ENCODE measurements at places on chromosomes 16 and 17. TPM values are rescaled to one million over a fixed set of nuclear protein-coding genes. Genes with fewer than 3 reads are reported as not detected.
A peak's percentile ranks its signal among the peaks of the same experiment; 100 is the strongest.

GRCh38 chr17:11900655-11901054 lies 96.6 kb downstream of the ZNF18 start:
- no peak for DNase-seq

DNA sequence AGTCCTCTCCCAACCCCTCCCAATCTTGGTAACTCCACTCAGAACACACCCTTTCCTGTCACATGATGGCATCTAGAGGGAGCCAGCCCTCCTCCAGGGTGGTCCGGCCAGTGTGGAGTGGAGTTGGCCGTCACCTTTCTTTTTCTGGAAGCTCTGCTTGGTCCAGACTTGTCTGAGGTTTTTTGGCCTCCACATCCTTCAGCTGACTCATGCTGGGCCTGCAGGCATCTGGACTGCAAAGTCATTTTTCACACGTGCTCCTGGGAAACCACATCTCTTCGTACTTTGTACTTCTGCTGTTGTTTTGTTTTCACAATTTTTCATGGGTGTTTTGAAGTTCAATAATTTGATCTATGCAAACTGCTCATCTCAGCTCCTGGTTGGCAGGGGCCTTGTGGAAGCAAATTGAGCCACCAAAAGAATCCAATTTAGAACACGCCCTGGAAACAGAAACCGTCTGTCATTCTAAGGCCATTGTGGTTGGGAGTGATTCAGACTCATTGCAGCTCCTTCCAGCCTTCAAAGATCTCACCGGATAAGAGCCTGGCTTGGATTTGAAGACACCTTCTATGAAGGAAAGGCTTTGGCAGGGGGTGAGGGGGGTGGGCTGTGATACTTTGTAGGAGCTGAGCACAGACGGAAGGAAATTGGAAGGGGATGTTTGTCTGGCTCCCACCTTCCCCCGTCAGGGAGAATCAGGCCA lies 42.4 kb upstream of the NF1 start:
- DNase-seq: peak; percentile 99

- no peak for DNase-seq
These were observed 5.8 kb downstream of the THRA start for GRCh38 chr17:40068584-40068916.

DNA sequence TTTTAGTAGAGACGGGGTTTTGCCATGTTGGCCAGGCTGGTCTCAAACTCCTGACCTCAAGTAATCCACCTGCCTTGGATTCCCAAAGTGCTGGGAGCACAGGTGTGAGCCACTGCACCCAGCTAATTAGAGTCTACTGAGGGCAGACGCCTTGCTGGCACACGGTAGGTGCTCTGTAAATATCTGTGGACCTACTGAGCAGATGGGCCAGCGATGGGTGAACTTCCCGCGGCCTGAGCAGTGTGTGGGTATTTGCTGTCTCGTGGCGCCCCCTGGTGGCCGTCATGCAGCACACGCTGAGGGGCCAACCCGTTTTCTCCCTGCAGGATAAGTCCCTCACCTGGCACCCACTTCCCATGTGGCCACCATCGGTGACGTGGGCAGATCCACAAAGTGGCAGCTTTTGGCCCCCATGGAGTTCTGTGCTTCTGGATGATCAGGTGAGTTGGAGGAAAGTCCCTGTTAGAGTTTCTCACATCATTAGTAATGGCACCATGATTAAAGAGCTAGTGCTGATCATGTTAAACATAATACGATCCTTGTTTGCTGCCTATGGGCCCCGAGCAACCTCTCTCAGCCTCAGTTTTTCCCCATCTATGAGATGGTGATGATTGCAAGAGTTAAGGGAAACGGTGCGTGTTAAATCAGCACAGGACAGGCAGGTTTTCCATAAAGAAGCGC lies 40.7 kb downstream of the ZDHHC7 start:
- DNase-seq: peak; percentile 51

GLTPD2 gene
- total RNA-seq: not detected

SLC5A2 gene
- total RNA-seq: not detected

HES7 gene
- total RNA-seq: 0.64 TPM

GRCh38 chr16:57013229-57013628 lies 23.9 kb downstream of the NLRC5 start:
- peak; percentile 86 for DNase-seq

- peak; percentile 80 for DNase-seq
These were observed 15.9 kb upstream of the SLC12A3 start for GRCh38 chr16:56848955-56849689.

DNA sequence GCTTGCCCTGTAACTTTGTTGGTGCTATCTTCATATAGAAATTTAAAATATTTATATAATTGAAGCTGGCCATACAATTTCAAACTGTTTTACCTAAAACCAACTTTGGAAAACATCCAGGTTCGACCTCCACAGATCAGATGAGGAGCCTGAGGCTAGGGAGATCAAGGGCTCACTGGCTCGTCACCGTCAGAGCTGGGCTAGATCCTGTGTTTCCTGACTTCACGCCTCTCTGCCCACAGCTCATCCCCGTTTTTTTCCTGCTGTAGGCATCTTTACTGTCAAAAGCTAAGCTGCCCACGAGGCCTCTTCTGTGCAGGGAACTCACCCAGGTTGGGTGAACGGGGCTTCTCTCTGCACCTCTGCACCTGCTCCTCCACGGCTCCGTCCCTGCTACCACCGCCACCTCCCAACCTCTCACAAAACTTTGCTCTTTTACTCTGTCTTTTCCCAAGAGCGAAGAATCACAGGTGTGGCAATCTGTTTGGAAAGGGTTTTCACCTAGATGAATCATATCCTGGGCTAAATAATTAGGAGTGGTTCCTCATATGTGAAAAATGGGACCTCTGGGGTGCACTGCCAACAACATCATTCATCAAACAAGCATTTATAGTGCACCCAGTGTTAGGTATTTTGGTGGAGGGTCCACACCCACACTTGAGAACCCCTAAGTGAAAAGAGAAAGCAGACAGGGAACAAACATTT lies 24.8 kb upstream of the KDM6B start:
- DNase-seq: no peak

TMIGD1 gene
- not detected for total RNA-seq

DNA sequence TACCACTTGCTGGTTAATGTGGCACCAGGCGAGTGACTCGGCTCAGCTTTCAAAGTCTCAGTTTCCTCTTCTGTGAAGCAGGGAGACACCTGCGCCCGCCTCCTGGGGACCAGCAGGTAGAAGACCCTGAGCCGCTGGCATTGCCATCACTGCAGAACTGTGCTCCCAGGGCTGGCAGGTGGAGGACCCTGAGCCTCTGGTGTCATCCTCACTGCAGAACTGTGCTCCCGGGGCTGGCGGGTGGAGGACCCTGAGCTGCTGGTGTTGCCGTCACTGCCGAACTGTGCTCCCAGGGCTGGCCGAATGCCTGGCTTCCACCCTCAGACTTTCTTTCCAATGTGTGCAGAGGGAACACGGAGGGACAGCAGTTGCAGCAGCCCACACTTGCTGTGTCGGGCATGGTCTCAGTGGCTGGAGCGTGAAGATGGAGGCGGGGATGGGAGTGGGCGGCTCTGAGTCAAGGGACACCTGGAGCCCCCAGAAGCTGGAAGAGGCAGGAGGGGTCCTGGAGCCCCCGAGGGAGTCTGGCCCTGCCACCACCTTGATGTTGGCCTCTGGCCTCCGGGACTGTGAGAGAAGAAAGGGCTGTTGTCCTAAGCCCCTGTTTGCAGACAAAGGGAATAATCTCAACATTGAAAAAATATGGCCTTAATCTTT lies 75.8 kb upstream of the METTL9 start:
- DNase-seq: no peak

CIBAR2 gene
- not detected for total RNA-seq

GJD3 gene
- total RNA-seq: 0.43 TPM

DNA sequence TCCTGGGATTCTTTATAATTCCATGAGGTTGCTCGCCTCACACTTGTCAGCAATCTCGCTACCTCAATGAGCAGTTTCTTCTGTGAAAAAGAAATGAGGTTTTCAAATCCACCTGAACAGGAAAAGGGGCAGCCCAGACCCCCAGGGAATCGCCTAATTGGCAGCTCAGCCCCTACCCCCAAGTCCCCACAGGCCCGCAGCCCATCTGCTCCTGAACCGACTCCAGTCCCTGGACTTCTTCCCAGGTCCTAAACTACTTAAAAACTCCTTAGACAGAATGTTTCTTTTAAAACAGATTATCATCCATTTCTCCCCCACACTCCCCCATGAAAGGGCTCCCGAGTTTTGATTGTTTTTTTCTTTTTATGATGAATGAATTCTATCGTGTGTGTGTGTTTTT lies 89.8 kb downstream of the PMP22 start:
- DNase-seq: no peak

DNA sequence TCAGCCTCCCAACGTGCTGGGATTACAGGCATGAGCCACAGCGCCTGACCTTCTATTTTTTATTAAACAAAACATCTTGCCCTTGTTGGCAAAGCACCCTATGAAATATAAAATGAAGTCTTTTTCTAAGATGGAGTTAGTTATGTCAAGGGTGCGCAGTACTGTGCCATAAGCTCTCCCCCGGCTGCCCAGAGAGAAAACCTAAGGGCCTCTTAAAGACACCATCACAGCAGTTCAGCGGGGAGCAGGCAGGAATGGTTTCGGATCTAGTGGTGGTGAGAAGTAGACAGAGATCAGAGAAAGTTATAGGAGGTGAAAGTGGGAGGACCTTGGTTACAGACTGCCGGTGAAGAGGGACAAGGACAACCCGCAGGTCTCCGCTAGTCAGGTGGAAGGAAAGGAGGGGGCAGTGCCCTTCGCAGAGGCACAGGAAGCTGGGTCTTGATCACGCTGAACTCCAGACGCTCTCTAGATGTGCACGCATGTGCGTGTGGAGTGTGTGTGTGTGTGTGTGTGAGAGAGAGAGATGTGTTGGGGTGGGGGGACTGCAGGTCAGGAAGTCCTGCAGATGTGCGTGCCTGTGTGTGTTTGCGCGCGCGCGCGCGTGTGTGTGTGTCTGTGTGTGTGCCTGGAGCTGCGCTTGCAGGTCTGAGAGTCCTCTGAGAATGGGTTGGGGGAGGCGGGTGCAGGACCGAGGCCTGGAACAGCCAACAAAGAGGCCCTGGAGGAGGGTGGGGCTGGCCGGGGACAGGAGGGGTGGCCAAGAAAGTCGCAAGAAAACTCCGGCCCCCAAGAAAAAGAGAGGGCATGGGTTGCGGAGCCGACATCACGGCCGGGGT lies 748 bp upstream of the CMTM3 start:
- peak; percentile 68 for DNase-seq

DNA sequence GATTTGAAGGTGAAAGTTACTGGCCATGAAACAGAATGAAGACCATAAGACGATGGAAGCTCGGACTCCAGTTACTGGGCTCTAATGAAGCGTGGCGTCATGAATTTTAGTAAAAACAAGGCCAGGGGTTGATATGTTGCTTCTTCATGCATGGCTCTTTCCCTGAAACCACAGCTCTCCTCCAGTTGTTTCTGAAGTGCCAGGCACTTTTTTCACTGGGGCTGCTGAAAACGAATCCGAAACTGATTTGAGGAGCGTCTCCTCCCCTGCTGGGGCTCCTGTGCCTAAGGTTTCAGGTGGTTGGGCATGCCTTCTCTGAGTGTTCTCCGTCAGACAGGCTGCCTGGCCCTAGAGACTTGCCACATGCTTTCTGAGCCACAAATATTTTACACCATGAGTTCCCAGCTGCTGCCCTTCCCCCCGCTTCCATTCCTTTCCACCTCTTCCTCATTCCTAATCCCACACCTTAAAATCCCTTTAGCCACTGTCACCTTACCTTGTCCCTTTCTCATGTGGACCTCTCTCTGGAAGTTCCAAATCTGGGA lies 3.7 kb upstream of the MYL4 start:
- peak; percentile 86 for DNase-seq

- DNase-seq: no peak
These were observed 118.2 kb upstream of the KCNJ18 start for GRCh38 chr17:21573961-21574610.

DNA sequence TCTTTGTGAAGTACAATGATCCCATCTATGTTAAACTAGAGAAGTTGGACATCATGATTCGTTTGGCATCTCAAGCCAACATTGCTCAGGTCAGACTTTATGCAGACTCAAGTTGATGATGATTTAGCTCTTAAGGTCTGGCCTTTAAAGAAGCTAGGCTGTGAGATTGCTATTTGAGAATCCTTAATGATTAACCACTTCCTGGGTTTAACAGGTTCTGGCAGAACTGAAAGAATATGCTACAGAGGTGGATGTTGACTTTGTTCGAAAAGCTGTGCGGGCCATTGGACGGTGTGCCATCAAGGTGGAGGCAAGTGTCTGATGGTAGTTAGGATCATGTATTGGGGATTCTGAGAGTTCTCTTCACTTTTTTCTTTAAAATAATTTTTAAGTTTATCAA lies 40.3 kb downstream of the AP2B1 start:
- DNase-seq: no peak

GRCh38 chr17:50922721-50923405 lies 56.7 kb upstream of the TOB1 start:
- DNase-seq: no peak

- DNase-seq: peak; percentile 44
These were observed 122.1 kb downstream of the SKAP1 start for GRCh38 chr17:48307814-48308411.

GRCh38 chr17:57329380-57330214 lies 73.3 kb downstream of the MSI2 start:
- DNase-seq: no peak

GRCh38 chr16:22674832-22675191 lies 139.2 kb upstream of the HS3ST2 start:
- no peak for DNase-seq

DNA sequence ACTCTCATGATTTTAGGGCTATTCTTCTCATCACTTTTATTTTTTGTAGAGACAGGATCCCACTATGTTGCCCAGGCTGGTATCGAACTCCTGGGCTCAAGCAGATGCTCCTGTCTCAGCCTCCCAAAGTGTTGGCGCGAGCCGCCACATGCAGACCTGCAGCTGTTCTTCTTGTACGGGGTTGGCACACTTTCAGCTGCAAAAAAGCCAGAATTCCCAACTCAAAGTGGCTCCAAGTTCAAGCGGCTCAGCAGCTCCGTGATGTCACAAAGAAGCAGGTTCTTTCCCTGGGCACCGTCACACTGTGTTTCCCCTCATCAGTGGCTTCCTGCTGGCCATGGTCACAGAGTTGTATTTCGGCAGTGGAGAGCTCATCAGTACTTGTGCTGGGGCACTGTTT lies 6.7 kb upstream of the SBK1 start:
- no peak for DNase-seq

DNA sequence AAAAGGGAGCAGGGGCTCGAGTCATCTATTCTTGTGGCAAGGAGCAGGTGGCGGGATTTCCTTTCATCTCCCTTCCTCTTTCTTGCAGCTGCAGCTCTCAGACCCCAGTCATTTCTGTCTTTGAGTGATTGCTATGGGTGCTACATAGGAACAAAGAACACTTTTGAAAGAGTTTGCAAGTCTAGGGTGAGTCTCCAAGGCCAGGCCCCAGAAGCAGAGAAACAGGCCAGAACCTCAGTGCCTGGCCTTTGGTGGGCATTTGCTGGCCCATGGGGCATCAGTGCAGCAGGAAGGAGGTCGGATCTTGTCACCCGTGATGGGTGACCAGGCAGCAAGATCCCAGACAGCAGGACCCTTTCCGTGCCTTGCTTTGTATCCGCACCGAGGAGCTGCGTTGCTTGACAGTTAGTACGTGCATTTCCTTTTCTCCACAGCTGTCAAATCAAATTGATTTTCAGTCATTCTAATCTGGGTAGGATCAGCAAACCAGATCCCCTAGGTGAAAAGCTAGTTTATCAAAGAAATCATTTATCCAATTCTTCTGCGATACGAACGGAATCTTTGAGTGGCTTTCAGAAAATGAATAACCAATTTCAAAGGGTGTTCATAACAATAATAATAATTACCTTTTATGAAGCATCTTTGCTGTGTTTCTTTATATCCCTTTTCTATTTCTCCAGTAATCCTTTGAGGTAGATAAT lies 244.6 kb upstream of the MAF start:
- no peak for DNase-seq

- no peak for DNase-seq
These were observed 57.7 kb upstream of the BCAR1 start for GRCh38 chr16:75309156-75309555.

- DNase-seq: no peak
These were observed 71.2 kb upstream of the GNG13 start for GRCh38 chr16:871562-872345.
